ENCODE measurements at places on chromosomes 1 and 21.

- DNase-seq = no peak
These were observed 7.3 kb downstream of the MAB21L3 start for GRCh38 chr1:116118471-116118870.

DNA sequence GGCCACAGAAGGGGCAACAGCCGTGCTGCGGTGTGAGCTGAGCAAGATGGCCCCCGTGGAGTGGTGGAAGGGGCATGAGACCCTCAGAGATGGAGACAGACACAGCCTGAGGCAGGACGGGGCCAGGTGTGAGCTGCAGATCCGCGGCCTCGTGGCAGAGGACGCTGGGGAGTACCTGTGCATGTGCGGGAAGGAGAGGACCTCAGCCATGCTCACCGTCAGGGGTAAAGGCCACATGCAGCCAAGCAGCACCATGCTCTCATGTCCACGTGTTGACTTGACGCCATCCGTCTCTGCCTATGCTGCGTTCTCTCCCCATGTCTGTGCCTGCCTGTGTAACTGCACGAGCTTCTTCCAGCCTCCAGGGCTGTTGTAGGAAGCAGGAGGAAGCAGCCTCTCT lies 85.5 kb downstream of the OBSCN start:
- DNase-seq = no peak

GRCh38 chr1:235910357-235911299 lies 43.9 kb upstream of the LYST start:
- DNase-seq = peak; percentile 99

DNA sequence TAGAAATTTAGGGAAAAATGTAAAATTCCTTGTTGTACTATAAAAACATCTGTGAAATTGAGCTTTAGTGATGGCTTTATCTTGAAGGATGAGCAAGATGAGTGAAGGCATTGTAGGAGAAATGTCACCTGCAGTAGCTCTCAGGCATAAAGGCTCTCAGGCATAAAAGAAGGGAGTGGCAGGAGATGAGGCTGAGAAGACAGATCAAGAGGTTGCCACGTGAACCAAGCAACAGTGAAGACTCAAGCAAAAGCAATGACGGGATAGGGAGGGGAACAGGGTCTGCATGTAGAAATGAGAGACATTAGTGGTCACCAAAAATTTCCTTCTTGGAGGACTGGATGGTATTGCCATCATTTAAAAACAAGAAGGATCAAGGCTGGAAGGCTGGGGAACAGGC lies 98.8 kb downstream of the ST3GAL3 start:
- DNase-seq = no peak

DNA sequence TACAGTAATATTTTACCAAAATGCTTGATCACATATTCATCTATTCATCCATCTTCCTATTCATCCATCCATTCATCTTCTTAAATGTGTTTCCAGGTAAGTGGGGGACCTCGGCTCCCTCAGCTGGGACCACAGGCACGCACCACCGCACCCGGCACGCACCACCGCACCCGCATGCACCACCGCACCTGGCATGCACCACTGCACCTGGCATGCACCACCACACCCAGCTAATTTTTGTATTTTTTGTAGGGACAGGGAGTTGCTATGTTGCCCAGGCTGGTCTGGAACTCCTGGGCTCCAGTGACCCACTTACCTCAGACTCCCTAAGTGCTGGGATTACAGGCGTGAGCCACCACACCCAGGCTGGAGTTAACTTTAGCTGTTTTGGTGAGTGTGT lies 21.2 kb downstream of the ACTRT2 start:
- no peak for DNase-seq

GRCh38 chr1:177340601-177341067 lies 169.9 kb downstream of the BRINP2 start:
- DNase-seq = no peak

Measured in HFFc6 (cell line).